Activated CD4-positive, alpha-beta T cell treated with anti-CD3 and anti-CD28 coated beads, Interleukin-2, amount 10 ng/mL, durations not matched to agents 24 days and 14 days (primary cell): ENCODE measurements at places on chromosomes 12 and 14. TPM values are rescaled to one million over a fixed set of nuclear protein-coding genes. Genes with fewer than 3 reads are reported as not detected.

DNA sequence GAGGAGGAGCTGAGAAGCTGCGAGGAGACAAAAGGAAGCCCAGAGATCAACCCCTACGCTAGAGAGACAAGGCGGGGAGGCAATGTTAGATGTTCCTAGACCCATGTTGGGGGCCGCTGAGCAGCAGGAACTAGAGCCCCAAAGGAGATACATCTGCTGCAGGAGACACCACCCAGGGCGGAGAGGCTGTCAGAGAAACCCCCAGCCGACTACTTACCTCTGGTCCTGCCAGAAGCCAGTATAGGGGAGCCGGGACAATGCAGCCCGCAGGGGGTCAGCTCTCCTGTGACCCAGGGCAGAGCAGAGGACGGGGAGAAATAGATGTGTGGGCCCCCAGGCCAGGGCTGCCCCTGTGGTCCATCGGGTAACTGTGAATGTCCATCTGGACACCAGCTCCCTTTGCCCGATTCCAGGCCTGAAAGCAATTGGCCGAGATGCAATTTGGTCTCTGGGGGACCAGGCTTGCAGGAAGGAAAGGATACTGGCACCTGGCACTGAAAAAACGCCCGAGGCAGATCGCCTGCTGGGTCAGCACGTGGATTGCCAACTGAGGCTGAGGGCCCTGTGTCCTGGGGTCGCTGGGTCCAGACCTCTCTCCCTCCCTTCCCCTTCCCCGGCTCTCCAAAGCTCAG is 34.9 kb downstream of the SYNE3 start:
- H3K4me1 ChIP-seq: peaks cover 43% of the 10 kb centered on the region
- H3K36me3 ChIP-seq: peaks cover 30% of the 10 kb centered on the region
- H3K27ac ChIP-seq: peak overlapping the region; percentile 95
- no peaks in the 10 kb centered on the region for H3K27me3 ChIP-seq
- no peak overlapping the region for H3K4me3 ChIP-seq

DNA sequence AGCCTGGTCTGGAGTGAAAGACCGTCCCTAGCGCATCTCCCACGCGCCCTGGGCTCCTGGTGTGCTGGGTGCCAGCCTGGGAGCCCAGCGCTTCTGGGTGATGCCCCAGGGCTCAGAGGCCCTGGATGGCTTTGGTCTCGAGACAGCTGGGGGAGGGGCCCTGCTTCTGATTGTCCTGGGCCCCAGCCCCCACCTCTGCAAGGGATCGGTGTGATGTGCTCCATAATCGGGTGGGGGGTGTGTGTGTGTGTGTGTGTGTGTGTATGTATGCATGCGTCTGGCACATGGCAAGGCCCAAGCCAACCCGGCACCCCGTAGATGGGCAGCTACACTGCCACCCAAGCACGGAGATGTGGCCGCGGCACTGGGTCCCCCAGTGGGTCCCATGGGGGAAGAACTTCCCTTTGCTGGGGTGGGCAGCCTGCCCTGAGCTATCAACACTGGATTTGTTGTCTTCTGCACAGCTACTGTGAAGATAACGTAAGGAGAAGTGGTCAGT is 3.1 kb downstream of the ZBTB42 start:
- H3K4me1 ChIP-seq: peaks cover 17% of the 10 kb centered on the region
- no peak overlapping the region for H3K27ac ChIP-seq
- no peak overlapping the region for H3K4me3 ChIP-seq
- no peak for DNase-seq
- peaks cover 4% of the 10 kb centered on the region for H3K36me3 ChIP-seq

DNA sequence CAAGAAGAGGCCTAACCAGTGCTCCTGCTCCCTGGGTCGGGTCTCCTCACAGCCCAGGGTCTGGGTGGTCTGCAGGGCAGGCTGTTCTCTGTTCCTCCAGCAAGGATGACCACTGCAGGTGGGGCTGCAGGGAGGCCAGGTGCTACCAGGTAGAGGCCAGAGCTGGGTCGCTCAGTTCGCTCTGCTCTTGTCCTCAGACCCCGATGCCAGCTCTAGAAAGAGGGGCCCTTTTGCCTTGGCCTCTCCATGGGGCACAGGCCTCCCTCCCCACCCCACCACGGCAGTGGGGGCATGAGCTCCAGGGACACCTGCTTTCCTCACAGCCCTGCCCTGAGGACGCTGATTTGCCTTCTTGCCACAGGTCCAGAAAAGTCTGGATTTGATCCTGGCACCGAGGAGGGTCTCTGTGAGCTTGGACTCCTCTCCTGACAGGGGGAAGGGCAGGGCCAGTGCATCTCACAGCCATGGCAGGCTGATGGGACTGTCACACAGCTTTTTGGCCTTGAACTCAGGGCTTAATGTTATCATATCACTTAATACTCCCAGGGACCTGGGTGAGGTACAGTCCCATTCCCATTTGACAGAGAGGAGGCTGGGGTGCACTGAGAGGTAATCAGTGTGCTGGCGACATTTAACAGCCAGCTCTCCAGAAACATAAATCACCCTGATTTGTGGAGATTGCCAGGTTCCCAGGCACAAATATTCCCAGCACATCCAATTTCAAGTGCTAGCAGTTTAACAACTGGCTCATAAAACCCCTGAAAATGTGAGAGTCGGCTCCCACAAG is 273.0 kb upstream of the SFSWAP start:
- no peaks in the 10 kb centered on the region for H3K4me1 ChIP-seq
- no peak overlapping the region for H3K27ac ChIP-seq
- H3K36me3 ChIP-seq: no peaks in the 10 kb centered on the region
- H3K4me3 ChIP-seq: no peak overlapping the region

- DNase-seq: no peak
- no peak overlapping the region for H3K4me3 ChIP-seq
- no peaks in the 10 kb centered on the region for H3K27me3 ChIP-seq
- H3K4me1 ChIP-seq: no peaks in the 10 kb centered on the region
- H3K36me3 ChIP-seq: peaks cover 2% of the 10 kb centered on the region
These were observed 20.0 kb downstream of the ANHX start for GRCh38 chr12:133215724-133216123.

DNA sequence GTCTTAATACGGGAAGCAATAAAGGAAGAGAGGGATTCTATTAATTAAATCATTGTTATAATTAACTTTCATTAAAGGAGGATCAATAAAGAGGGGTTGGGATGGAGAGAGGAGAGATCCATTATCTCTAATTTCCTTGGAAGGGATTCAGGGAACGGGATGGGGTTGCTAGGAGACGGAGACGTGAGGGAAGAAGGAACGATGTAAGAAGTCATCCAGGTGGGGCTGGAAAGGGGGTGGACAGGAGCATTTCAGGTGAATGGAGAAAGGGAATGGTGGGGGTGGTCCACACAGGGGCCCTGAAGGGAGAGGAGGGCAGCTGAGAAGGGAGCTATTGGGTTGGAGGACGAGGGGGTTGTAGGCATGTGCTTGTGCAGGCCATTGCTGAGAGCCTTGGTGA is 17.2 kb downstream of the CALCOCO1 start:
- no peak overlapping the region for H3K4me3 ChIP-seq
- H3K4me1 ChIP-seq: no peaks in the 10 kb centered on the region
- DNase-seq: no peak
- H3K27me3 ChIP-seq: peaks cover 27% of the 10 kb centered on the region
- peaks cover 3% of the 10 kb centered on the region for H3K36me3 ChIP-seq

The C12orf75 gene
- total RNA-seq: 91.4 and 96.1 TPM in 2 replicates

The OLR1 gene
- not detected in 2 replicates for total RNA-seq

The PARP2 gene
- total RNA-seq: 32.0 and 33.1 TPM in 2 replicates
